Thyroid gland (tissue), 4 donors: ENCODE measurements at places on chromosomes 5 and 9. TPM values are rescaled to one million over a fixed set of nuclear protein-coding genes. Genes with fewer than 3 reads are reported as not detected.

GRCh38 chr5:171436804-171437285, 17.4 kb downstream of the FGF18 start:
- DNase-seq, result no peak

GRCh38 chr5:175335691-175336090, 108.3 kb downstream of the DRD1 start:
- no peak for DNase-seq

GRCh38 chr9:86994231-86994630, 46.9 kb upstream of the GAS1 start:
- no peak for DNase-seq

- DNase-seq, result no peak
Measured at GRCh38 chr9:94888775-94889174, 162.3 kb downstream of the AOPEP start.

DNA sequence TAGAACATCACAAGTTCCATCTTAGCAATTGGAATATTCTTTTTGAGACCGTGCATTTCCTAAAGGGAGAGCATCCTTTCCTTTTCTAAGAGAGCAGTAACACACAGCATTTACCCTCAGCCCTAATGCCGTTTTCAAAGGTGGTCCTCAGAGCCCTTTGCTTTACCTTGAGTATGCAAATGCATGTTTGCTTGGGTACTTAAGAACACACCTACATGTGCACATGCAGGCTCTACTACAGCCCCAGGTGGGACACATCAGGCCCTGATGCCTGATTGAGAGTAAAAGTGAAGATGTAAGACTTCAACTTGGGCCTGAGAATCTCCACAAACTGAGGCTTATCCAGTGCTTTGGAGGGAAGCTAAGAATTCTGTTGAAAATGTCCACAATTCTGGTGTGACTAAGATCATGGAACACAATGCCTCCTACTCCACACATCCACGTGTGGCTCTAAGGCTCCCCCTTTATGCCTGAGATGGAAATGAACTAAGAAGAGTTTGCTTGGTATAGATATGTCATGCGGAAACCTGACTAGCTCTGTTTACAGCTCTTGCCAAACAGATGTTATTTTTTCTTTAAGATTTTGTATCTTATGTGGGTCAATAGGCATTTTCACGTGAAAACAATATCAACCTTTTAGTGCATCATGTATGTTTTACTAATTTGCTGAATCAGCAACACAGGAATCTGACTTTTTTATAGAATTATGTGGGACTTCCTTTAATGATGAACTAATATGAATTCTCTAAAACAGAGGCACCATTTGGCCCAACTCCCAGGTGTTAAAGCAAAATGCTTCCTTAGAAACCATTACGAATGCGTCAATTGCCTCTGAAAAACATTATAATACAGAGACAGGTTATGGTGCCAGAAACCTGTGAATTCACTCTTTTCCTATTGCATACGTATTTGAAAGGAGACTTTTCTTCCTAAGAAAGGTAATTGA, 48.9 kb upstream of the SLC2A8 start:
- no peak for DNase-seq

DNA sequence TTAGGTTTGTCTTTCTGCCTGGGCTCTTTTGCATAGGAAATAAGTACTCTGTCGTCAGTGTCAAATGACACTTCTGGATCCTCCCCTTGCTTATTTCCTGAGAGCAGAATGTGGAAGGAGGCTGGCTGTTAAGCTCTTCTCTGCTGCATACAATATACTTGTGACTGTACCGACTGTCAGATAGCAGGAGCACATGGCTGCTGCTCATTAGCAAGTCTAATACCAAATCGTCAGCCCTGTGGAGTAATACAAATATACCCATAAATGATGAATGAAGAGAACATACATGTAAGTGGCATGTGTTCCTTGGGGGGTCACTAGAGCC, at the start of gene GPR151:
TSS of gene GPR151 (minus strand) at position 40 of the 325 bp plus-strand sequence. CDS start 77 bp downstream, outside the sequence.
- DNase-seq, result no peak

DNA sequence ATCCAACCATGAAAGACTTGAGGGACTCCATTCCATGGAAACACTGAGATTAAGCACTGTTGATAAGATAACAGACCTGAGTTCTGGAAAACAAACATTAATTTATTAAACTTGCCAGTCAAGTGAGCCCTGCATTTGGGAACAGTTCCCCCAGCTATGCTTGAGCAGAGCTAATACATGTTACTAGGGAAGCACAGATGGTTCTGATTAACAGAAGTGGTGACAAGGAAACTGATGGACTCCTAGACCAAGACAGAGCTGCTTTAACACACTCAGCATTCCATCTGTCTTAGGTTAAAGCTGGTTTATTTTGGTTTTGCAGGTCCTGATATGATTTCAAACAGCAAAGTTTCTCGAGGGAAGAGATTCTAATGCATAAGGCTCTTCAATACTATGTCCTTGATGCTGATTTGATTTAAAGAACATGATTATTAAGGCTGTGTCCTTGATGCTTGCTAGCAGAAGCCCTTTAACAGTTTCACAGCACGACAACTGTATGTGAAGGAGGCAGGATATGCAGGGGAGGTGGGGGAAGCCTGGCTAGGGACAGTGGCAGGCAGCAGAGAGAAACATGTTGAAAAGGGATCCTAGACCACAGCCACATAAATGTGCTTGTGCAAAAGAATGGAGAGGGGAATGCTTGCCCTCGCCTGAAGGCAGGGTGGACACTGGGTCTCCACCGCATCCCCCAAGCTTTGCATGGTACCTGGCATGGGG, 66.2 kb downstream of the ACTBL2 start:
- DNase-seq, result no peak

Gene IFNA21
- total RNA-seq, result not detected

GRCh38 chr9:6996061-6996854, 238.5 kb downstream of the KDM4C start:
- no peak for DNase-seq

GRCh38 chr9:87795178-87795577, 69.3 kb downstream of the CTSL start:
- no peak for DNase-seq

DNA sequence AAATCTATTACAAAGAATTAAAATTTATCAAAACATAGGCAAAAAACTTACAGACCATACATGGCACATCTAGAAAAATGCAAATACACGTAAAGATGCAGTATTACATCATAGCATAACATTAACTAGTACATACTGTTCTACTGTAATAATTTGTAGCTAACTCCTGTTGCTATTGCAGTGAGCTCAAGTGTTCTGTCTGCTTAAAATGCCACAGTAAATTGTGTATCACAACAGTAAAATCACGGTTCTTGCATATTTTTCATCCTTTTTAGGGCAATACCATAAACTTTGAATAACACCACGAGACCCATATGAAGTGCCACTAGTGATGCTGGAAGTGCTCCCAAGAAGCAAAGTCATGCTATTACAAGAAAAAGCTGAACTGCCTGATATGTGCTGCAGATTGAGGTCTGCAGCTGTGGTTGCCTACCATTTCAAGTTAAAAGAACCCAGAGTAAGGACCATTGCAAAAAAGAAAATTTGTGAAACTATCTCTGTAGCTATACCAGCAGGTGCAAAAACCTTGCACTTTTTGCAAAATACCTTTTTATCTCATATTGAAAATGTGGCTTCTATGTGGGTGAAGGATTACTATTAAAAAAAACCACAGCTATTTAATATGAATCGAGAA, 14.2 kb downstream of the HOMER1 start:
- peak; percentile 38 for DNase-seq

- no peak for DNase-seq
Measured at GRCh38 chr9:94720846-94721549, 5.5 kb upstream of the AOPEP start.

Gene FAT2
- total RNA-seq, result 0.54 TPM

Gene TTC23L
- total RNA-seq, result 0.67 TPM

DNA sequence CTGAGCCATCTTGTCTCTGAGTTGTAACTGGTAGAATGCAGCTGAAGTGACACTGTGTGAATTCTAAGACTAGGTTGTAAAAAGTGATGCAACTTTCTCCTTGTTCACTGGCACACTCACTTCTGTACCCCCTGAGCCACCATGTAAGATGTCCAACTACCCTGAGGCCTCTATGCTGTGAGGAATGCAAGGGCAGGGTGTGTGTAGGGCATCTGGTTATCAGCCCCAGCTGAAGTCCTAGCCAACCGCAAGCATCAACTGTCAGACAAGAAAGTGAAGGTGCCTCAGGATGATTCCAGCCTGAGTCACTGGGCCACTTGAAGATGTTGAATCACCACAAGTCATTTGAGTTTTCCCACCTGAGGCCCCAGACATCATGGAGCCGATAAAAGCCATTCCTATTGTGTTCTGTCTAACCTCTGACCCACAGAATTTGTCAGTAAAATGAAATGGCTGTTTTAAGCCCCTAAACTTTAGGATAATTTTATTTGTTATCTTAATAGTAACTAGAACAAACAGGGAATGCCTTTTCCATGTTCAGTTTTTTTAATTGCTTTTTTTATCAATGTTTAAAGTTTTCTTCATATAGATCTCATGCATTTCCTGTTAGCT, 18.7 kb upstream of the RHOBTB3 start:
- peak; percentile 52 for DNase-seq

DNA sequence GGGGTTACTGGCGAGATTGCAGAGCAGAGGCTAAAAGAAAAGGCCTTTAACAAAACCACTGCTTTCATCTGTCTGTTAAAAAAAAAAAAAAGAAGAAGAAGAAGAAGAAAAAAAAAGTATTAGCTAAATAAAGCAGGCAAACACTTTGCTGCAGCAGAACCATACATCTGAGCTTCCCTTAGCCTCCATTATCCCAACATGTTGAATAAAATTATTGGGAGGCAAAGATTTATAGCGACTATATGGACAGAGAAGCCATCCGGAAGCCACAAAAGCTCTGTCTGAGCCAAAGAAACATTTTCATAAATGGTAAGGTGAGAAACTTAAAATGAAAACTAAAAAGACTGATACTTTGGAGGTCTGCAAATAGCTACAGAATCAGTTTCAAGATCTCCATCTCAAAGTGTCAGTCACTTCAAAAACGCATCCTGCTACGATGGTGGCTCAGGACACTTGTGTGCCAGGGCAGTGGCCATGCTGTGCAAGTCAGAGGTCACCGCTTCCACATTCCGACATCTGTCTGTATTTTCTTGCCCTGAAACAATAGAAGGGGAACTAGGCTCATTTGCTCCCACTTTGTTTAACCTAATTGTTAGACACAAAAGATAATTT, 9.6 kb downstream of the EFNA5 start:
- DNase-seq, result no peak

Gene PLAC8L1
- total RNA-seq, result not detected

Gene ACTBL2
- total RNA-seq, result not detected

Gene SEMA5A
- total RNA-seq, result 4.6 TPM

Gene PSAT1
- 88.2 TPM for total RNA-seq

Gene IFNA17
- total RNA-seq, result not detected

DNA sequence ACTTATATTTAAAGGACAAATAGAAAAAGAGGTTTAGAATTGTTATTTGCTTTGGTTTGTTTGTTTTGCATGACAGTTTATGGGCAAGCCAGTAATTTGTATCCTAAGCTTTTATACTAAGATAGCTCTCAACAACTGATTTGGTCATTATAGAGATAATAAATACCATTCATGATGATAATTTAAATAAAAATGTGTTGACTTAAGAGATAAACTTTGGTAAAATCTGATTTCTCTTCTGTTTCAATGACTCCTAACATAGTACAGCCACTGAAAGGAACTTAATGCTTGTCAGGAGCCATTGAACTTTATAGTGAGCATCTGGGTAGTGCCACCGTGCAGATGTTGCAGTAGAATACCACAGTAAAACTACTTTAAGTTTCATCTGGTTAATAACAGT, 160.7 kb upstream of the ACOT12 start:
- DNase-seq, result no peak

DNA sequence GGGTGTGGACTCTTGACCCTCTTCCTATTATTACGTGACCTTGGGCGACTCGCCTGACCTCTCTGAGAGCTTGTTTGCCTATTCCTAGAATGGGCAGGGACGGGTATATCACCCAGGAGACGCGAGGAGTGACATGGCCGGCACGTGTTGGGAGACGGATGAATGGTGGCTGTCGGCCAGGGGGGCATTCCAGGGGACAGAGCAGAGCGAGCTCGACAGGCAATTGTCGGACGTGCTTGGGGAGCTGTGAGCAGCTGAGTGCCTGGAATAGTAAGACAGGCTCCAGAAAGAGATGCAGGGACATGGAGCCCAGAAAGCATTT, 29.3 kb upstream of the UNC5A start:
- peak; percentile 59 for DNase-seq

Gene SURF4
- total RNA-seq, result 253 TPM

GRCh38 chr5:94028001-94028400, 286.6 kb upstream of the POU5F2 start:
- no peak for DNase-seq
